Suprapubic skin (tissue), 4 donors: ENCODE measurements at places on chromosomes 3 and 15.

- DNase-seq: no peak
Observed at GRCh38 chr3:52346623-52347530, 30.8 kb downstream of the DNAH1 start.

DNA sequence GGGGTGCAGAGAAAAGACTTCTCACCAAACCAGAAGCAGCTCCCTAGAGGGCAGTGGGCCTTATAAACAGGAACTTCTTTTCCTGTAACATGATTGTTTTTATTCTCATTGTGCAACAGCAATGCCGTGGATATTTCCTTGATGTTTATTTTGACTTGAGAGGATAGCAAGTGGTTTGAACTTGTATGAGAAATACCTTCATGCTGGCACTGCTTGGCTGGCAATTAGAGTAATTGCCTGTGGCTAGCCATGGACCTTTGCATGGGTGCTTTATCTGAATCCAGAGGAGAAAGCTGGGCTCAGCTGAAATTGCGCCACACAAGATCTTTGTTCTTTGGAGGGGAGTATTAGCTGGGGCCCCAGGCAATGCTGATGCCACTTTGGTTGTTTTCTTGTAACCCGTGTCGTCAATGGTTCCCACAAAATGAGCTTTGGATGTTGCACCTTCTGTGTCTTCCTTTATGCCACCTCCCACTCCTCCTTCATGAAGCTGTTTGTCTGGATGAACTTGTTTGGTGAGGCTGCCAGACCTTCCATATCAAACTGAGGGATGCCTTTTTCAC is 37.9 kb downstream of the CMTM8 start:
- no peak for DNase-seq

DNA sequence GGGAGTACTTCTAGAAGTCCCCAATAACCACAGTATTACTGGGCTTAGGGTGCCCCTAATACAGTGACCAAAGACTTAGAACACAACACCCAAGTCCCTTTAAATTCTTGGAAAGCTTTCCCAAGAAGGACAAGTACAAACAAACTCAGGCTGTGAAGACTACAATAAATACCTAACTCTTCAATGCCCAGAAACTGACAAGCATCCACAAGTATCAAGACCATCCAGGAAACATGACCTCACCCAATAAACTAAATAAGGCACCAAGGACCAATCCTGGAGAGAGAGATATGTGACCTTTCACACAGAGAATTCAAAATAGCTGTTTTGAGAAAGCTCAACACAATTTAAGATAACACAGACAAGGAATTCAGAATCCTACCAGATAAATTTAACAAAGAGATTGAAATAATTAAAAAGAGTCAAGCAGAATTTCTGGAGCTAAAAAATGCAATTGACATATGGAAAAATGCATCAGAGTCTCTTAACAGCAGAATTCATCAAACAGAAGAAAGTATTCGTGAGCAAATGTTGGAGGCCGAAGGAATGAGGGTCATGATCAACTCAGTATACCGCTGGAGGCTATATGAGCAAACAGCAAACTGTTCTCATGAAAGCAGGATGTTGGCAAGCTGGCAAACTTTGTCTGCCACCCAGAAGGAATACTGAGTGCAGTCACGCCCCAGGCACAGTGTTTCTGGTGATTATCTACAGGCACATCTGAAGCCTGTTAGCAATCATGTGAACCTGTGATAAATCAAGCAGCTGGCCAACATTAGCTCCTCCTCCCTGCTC is 87.0 kb upstream of the NECTIN3 start:
- no peak for DNase-seq

- DNase-seq: no peak
Observed at GRCh38 chr3:193270451-193270850, 29.4 kb downstream of the PLAAT1 start.

DNA sequence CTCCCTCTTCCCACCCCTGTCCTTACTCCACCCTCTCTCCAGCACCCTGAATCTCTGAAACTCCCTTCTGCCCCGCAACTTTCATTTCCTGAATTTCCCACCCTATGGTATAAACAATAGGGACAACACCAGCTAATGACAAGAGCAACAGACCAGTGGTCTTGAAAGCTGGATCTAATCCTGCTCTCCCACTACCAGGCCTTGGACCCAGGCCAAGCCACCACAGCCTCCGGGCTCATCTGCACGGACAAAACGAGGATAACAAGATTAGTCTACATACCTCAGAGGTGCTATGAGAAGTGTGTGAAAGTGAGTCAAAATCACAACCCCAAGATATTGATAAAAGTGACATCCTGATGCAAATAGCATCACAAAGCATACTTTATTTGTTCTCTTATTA is 128.6 kb downstream of the ERC2 start:
- no peak for DNase-seq

GRCh38 chr3:173586166-173586565 is 188.6 kb downstream of the NLGN1 start:
- no peak for DNase-seq

DNA sequence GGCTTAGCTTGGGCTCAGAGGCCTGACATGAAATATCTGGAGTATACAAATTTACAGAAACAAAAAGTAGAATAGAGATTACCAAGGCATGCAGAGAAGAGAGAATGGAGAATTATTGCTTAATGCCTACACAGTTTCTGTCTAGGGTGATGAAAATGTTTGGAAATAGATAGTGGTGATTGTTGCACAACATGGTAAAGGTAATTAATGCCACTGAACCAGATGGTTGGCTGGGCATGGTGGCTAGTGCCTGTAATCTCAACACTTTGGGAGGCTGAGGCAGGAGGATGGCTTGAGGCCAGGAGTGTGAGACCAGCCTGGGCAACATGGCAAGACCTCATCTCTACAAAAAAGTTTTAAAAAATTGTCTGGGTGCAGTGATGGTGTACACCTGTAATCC is 46.6 kb upstream of the OSBPL11 start:
- no peak for DNase-seq

GRCh38 chr3:150365132-150365604 is 42.9 kb upstream of the TSC22D2 start:
- no peak for DNase-seq

- no peak for DNase-seq
Observed at GRCh38 chr3:4838621-4839022, 140.6 kb upstream of the BHLHE40 start.

GRCh38 chr3:123694366-123695087 is 109.7 kb upstream of the HACD2 start:
- DNase-seq: no peak

DNA sequence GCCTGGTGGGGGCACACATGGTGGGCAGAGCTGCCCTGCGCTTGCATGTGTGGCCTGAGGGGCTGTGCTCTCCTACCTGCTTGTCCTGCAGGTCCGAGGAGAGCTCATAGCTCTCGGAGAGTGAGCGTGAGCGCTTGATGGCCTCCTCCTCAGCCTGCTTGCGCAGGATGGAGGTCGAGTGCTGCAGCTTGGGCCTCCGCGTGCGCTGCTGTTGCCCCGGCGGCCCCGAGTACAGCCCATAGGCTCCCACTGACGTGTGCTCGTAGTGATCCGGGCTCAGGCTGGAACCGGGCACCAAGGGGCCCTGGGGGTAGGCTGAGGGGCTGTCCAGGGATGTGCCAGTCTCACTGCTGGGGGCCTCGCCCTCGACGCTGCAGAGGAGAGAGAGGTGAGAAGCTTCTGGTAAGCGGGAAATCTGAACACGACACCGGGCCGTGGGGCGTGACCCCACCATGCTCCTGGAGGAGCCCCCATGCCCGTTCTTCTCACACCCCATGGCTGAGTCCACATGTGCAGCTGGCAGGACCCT is 100.2 kb upstream of the RPL32 start:
- DNase-seq: no peak

DNA sequence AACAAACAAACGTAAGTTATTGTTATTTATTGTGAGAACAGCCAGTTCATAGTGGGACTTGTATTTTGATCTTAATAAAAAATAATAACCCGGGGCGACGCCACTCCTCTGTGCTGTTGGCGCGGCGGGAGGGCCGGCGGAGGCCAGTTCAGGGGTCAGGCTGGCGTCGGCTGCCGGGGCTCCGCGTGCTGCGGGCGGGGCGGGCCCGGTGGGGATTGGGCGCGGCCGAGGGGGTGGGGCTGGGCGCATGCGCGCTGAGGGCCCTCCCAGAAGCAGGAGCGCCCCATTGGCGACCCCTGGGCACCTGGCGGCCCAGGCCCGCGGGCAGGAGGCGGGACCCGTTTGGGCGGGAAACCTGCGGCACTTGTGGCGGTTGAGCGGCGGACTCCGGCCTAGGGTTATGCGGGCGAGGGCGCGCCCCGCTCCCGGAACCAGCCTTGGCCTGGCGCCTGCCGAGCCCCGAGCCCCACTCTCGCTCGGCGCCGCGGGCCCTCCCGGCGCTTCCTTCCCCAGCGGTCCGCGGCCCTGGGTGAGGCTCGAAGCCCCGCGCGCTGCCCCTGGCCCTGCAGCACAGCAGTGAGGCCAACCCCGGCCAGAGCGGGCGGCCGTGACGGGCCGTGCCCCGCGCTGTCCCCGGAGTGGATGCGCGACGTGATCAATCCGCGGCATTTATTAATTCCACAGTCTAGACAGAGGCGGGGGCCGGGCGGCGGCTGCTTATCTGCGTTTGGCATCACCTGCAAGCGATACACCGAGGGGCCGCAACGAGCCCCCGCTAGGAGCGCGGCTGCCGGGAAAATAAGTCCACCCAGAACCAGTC is 6.0 kb downstream of the ISL2 start:
- DNase-seq: no peak

DNA sequence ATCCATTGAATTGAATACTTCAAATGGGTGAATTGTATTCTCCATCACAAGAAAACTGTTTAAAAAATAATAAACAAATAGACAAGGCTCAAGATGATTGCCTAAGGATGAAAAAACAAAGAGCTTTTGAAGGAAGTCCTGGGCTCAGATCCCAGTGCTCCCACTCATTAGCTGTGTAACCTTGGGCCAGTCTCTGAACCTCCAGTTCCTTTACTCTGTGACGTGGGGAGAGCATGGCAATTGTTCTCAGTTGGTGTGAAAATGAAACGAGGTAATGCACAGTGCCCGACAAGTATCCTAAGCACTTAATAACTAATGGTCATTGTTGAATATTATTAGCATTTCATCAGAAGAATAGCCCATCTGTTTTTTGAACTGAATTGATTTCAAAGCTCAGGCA is 40.7 kb downstream of the TNIK start:
- no peak for DNase-seq

DNA sequence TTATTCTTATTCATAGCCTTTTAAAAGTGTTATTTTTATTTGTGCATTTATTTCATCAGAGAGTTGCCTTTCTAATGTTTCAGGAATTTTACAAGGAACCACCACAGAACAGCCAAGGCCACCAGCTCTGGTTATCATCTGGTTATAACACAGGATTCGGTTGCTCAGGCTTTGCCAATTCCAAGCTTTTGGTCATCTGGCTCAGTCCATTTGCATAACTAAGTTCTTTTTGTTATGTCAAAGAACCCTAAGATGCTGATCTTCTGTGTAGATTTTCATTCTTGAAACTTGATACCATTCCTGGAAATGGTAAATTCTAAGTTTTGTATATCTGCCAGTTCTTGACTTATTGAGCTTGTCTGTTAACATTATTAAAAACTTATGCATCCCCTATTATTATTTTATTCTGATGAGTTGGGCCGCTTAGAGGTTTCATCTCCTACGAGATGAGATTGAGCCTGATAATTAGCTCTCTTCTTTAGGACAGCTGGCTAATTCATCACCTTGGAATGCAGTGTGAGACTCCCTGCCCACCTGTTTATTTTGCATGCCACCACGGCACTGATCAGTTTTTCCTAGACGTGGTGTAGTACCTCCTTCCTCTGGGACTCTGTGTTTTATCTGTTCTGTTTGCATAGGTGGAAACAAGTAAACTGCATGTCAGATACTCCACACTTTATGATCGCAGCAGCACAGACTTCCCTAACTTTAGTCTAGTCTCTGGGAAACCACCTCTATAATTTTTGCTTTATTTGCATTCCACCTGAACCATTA is 264.8 kb downstream of the SLCO3A1 start:
- DNase-seq: no peak

- DNase-seq: no peak
Observed at GRCh38 chr3:115623044-115623868, at the start of gene GAP43. TSS of gene GAP43 (plus strand) at chr3:115623510. CDS start at chr3:115623690, 180 bp downstream.

DNA sequence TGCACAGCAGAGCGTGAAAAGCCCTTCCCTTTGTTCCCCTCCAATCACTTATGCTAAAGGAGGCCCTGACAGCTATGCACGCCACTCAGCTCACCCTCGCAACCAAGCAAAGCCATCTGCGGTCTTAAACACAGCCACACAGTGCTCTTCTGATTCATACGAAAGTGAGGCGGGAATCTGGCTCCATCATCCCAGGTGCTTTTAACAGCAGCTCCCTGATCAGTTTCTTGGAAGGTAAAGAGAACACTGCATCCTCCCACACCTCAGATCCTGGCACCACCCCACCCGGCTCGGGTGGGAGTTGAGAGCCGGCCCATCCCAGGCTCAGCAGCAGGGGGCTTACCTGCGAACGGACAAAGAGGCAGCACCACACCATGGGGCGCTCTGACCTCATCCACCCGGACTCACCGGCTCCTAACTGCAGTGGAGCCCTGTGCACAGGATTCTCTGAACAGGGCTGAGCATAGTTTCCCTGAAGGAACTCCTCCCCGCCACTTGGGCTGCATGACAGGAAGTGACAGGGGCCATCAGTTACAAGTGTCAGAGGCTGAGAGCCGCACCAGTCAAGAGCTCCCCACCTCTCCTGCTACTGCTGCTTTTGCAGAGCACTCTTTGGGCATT is 114.3 kb upstream of the ARHGEF3 start:
- DNase-seq: no peak

- no peak for DNase-seq
Observed at GRCh38 chr3:84825817-84826216, 133.0 kb upstream of the CADM2 start.

- peak; percentile 57 for DNase-seq
Observed at GRCh38 chr15:70210076-70210475, 112.4 kb upstream of the TLE3 start.

- no peak for DNase-seq
Observed at GRCh38 chr3:129606636-129607390, at the start of gene PLXND1. TSS of gene PLXND1 (minus strand) at chr3:129606676. CDS start at chr3:129606639, 37 bp downstream.

DNA sequence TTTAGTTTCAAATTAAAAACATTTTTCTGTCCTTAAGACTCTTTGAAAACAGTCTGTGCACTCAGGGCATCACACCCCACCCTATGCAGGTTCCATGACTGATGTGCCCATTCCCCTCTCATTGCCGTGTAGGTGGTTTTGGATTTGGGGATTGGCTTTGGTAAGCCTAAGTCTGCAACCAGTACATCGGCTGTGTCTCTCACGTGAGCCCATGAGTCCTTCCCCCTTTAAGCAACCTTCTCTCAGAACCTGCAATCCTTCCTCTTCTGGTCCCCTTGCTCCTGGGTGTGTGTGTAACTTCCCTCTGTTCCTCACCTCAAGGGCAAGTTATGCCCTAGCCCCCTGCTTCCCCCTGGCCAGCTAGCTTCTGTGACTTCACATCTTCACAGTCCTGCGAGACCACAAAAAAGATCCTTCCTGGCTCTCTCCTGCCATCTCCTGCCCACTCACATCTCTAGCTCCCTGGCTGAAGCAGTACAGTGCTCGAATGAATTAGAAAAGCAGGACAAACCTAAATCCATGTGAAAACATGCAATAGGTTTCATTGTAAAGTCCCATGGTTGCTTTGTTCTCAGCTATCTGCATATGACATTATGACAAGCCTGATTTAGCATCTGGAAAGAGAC is 126.7 kb downstream of the UACA start:
- DNase-seq: no peak
